ENCODE measurements at places on chromosomes 7 and 10.

GRCh38 chr10:47454780-47455058 is 29.2 kb downstream of the ANXA8 start:
- DNase-seq, result no peak

DNA sequence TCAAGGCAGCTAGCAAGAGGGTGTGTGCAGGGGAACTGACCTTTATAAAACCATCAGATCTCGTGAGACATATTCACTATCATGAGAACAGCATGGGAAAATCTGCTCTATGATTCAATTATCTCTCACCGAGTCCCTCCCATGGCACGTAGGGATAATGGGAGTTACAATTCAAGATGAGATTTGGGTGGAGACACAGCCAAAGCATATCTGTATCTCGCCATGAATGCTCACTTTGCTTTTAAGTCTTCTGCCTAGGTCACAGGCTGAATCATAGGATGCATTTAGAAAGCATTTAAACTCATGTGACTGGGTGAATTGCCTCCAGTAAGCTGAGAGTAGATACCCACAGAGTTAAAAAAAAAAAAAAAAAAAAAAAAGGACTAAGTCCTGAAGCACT is 220.0 kb downstream of the AGMO start:
- DNase-seq, result no peak

DNA sequence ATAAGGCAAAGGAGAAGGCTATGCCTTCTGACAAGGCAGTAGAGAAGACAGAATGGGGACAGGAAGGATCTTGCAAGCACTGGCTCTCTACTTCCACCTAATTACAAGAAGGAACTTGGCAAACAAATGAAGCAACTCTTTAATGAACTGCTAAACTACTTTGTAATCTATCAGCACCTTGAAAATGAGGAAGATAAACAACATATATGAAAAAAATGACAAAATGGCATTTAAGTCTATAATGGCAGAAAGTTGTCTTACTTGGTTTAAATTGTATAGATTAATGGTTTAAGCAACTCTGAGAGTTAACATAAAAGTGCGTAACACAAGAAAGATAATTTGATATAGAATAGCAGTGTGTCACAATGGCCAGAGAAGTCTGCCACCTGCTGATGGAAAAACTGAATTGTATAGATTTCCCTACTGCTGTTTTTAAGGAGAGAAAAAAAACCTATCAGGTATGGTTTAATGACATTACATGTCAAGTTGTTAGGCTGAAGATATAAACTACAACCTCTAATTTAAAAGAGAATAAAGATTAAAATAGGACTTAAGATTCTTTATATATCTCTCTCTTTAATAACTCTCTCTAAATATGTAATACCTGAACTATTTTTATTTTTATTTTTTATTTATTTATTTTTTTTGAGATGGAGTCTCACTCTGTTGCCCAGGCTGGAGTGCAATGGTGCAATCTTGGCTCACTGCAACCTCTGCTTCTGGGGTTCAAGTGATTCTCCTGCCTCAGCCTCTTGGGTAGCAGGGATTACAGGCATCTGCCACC is 11.8 kb downstream of the NT5C3A start:
- no peak for DNase-seq

DNA sequence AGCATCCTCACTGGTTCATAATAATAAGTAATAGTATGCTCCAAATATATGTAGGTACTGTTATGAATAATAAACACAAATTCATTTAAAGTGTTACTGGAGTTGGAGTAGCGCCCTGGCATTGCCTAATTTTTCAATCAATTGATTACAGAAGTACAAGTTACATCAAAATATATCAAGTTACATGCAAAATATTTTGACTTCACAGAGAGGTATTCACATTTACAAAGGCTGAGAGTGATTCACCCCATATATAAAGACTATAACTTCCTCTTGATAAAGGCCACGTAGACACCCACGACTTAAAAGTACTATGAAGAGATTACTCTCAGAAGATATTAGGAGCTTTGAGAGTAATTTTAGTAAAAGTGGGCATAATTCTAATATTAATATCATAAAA is 13.6 kb upstream of the COL17A1 start:
- no peak for DNase-seq

DNA sequence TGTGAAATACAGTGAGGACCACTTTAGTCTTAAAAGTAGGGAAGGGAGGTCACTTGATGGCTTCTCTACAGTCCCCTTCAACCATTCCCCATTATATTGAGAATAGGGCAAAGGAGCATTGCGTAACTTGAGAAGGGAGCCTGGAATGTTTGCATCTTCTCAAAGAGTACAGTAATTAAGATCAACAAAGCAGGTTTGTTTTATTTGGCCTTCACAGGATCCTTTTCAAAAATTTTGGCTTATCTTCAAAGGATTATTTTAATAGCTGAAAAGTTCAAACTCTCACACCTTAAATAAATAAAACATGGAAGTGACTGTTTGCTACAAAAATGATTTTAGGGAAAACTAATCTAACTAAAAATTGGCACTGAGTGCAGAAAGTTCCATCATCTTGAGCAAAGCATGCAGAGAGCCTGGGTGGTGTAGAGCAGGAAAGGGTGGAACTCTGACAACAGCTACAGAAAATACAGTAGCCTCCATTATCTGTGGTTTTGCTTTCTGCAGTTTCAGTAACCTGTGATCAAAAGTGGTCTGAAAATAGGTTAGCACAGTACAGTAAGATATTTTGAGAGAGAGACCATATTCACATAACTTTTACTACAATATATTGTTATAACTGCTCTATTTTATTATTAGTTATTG is 214.0 kb downstream of the MDFIC start:
- DNase-seq, result no peak

GRCh38 chr10:78207776-78208175 is 174.1 kb downstream of the RPS24 start:
- no peak for DNase-seq

GRCh38 chr10:30858499-30858898 is 173.2 kb downstream of the ZNF438 start:
- no peak for DNase-seq

DNA sequence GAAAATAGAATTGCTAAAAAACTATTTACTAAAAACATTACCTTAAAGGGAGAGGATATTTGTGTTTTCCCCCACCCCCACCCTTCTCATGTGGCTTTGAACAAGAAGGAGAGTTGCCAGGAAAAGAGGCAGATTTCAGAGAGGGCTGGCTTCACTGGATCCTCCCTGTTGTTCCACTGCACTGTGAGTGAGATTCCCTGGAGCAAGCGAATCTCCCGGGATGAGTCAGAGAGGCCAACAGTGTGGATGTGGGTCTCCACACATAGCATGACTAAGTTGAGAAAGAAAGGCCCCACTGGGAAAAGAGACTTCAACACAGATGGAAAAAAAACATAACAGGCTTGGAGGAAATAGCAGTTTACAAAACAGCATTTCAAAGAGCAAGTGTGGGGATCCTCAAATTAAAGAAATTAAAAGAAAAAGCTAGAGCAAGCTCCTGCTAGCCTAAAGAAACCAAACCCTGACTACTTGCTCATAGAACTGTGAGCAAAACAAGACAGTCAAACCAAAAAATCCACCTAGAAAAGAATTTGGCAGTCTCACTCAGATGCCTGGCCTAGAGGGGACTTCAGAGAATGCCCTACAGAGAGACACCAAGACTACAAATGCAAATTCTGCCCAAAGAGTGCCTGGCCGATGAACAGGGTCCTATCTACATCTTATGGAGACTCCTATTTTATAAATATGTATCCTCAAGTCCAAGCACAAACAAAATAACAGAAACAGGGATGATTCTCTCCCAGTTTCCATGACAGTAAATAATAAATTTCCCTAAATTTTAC is 3.4 kb downstream of the CAV1 start:
- DNase-seq, result no peak

- no peak for DNase-seq
Measured at GRCh38 chr7:111855842-111856227, 293.5 kb upstream of the IMMP2L start.

GRCh38 chr7:138091032-138091431 is 14.8 kb downstream of the AKR1D1 start:
- no peak for DNase-seq

DNA sequence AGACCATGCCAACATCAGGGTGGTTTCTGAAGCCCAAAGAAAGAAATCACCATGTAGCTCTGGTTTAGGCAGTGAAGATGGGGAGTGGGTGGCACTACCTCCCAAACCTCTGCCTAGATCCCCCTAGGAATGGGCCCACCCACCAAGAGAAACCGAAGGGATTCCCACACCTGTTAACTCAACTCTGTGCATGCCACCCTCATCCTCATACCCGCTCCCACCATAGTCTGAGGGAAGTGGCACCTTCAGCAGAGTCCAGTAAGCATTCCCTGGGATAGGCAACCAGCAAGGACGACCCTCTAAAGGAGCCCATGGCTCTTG is 1.7 kb upstream of the PLXNA4 start:
- no peak for DNase-seq

GRCh38 chr10:77784856-77785255 is 141.7 kb downstream of the DLG5 start:
- no peak for DNase-seq

- DNase-seq, result no peak
Measured at GRCh38 chr10:72081772-72082590, 6.4 kb downstream of the SPOCK2 start.

DNA sequence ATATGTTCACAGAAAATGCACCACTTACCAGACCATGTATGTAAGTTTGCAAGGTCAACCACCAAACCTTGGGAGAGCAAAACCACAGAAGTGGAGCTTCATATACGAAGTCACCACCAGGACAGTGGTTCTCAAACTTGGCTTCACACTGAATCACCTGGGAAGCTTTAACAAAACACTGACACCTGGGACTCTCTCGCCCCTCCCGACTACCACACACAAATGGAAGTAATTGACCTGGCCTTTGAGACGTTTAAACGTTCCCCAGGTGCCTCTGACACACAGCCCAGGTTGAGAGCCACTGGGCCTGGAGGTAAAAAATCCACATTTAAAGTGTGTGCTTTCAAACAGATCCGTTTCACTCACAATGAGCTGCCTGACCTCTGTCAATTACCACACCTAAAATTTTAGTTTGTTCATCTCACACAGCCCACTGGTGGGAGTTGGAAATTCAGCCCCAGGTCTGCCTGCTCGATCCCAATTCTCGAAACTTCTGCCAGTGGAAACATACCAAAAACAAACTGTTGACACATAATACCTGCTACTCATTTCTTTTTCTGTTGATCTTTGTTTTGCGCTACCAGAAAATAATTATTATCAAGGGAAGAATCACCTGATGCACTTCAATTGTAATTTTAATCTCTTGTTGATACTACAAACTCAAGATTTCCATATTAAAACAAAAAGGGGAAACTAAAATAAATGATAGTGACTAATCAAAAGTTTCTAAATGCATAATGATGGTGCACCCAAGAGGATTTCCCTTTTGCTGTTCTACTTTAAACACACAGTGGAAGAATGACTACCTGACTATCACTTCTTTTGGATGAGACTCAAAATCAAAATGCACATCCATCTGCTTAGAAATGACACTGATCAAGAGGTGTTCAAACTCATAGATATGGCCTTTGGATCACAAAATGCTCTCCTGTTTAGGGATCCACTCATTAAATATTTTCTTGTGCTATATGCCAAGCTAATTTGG is 26.6 kb downstream of the CDNF start:
- no peak for DNase-seq

- DNase-seq, result no peak
Measured at GRCh38 chr10:78964274-78964951, 104.4 kb upstream of the ZMIZ1 start.

DNA sequence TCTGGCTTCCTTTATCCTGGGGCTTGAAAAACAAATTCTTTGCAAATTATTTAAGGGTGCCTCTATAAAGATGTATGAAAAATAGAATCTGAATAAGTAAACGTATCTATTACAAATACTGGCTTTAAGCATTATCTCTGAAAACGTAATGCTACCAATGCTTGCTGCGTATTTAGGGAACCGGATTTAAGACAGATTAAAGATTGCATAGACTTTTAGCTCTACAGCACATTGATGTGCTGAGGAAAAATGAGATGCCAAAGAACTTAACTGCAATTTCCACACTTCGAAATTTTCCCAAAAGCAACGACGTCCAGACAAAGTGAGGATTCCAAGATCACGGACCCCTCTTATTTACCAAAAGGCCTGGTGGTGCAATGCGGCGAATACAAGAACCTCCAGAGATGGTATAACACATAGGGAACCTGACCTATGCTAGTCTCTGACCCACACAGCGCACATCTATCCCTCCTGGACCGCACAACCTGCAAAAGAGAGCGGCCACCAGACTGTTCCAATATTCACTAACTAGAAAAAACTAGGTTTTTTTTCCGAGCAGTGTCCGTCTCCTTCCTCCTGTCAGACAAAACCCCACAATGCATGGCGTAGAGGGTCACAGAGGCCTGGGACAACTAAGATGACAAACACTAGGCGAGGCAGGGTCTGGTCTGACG is 34.3 kb upstream of the PHF14 start:
- no peak for DNase-seq

DNA sequence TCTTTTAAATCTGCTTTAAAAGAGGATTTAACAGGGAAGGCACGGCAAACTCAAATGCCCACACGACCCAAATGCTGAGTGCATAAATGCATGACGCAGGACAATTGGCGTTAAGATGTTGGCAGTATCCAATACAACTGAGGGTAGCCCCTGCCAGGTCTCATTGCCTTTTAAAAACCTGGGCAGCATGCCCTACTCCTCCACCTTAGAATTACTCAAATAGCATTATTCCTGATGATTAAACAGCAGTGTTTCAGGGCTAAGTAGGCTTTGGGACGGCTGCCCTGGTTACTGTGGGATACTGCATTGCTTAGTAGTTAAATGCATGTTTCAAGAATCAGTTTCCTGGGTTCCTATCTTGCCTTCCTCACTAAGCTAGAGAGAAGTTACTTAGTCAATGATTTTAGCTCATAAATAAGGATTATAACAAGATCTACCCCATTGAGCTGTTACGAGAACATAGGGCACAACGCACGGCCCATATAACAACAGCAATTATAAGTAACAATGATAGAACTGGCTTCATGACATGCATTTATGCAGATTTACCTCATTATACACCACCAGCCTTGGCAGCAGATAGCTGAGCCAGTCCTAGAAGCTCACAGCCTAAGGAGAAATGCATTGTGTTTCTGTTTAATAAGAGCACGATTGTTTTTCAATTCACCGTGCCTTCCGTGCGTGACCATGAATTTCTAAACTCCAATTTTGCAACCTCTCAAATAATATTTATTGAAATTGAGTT is 7.9 kb downstream of the TUBAL3 start:
- DNase-seq, result no peak

- no peak for DNase-seq
Measured at GRCh38 chr10:103763374-103764202, 91.8 kb downstream of the SH3PXD2A start.
